ENCODE measurements at places on chromosomes 2 and 18.

GRCh38 chr2:213296270-213296669 is 12.0 kb downstream of the SPAG16 start:
- no peak for DNase-seq

DNA sequence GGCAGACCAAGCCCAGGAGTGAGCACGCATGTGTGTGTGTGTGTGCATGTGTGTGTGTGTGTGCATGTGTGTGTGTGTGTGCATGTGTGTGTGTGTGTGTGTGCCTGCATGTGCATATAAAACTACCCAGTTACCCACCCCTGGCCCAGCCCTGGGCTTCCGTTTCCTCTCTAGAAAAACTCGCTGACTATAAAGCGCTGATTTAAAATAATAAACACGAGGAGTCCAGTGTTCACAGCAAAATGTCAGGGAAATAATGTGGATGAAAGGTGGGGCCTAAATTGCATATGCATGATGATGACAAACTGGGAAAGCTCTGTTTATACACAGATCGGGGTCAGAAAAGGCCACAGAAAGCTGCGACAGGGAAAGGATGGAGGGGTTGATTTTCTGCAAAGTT is 7.5 kb downstream of the ADCY3 start:
- no peak for DNase-seq

DNA sequence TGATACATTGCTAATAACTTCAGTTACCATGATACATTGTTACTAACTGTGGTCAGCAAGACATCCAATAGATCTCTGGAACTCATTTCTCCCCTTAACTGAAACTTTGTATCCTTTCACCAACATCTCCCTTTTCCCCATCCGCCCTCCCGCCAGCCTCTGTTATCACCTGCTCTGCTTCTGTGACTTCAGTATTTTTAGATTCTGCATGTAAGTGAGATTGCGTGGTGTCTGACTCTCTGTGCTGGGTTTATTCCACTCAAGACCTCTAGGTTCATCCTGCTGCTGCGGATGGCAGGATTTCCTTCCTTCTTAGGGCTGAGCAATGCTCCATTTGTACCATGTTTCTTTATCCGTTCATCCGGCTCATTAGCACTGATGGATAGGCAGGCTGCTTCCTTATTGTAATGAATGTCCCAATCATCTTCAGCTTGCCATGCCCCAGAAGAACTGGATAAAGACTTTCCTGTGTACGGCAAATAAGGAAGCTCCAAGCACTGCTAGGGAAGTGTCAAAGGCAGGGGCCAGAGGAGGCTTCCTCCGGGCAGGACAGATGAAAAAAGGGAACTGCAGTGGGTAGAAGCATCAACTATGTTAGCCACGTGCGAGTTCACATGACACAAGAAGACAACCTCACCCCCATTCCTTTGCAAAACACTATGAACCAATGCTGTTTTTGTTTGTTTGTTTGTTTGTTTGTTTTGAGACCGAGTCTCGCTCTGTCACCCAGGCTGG is 113.4 kb downstream of the EIPR1 start:
- DNase-seq: peak; percentile 58

- no peak for DNase-seq
These were observed 149.1 kb upstream of the ARHGAP28 start for GRCh38 chr18:6580401-6580800.

DNA sequence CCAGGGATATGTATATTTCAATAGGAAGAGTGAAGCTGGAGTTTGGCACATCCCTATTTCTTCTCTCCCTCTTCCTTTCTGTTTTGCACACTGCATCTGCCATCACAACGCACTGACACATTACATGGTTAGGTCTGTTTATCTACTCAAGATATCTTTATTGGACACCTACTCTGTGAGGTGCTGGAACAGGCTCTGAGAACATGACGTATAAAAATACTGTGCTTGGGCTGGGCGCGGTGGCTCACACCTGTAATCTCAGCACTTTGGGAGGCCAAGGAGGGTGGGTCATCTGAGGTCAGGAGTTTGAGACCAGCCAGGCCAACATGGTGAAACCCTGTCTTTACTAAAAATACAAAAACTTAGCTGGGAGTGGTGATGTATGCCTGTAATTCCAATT is 653.3 kb downstream of the SLC4A3 start:
- DNase-seq: no peak

- DNase-seq: no peak
These were observed 819 bp downstream of the GRHL1 start for GRCh38 chr2:9952286-9952737.

DNA sequence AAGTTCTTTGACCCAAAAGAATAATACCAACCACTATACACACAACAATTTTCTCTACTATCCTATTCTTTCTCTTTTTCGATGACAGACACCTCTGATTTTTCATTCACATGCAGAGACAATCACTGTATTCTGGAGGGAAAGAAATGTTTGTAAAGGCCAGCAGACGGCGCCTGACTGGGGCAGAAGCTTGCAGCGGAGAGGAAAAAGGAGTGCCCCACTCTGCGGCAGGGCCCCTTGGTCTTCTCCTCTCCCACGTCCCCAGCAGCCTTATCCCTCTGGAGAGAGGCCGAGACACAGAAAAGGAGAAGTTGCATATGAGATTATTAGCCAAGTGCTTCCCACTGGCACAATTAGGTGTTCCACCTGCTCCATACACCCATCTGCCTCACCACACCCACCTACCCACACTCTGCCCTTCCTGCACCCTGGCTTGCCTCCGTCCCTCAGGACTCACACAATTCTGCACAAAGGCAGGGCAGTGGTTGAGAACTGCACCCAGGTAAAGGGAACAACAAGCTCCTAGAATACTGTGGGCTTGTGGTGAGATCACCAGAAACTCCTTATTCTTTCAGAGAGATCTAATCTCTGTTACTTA is 687.3 kb downstream of the NRXN1 start:
- DNase-seq: peak; percentile 2

DNA sequence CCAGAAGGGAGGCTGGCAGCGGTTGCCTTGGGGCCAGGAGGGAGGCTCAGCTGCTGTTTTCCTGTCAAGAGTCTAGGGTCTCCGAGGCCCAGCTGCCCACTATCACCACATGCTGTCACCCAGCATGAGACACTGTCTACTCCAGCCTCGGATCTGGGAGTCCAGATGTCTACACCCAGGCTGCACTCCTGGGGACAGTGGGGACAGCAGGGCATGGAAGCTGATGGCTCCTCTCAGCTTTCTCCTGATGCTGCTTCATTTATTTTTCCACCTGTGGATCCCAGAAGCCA is 134.0 kb downstream of the PTGR3 start:
- no peak for DNase-seq
